ENCODE measurements at places on chromosomes 13 and 19.
A peak's percentile ranks its signal among the peaks of the same experiment; 100 is the strongest.

DNA sequence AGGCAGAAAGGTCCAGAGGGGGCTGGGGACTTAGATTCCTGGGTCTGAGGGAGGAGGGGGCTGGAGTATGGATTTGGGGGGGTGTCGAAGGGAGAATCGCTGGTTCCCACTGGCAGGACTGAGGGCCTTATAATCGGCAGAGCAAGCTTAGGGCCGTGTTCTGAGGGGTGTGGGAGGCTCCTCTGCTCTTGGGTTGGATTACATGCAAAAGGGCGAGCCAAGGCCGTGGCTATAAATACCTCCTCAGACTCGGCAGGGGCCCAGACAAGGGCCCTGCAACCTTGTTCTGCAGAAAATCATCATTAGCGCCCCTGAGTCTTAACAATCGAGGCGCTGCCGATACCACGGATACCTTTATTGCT, 707 bp upstream of the MAMSTR start:
- DNase-seq, result no peak

DNA sequence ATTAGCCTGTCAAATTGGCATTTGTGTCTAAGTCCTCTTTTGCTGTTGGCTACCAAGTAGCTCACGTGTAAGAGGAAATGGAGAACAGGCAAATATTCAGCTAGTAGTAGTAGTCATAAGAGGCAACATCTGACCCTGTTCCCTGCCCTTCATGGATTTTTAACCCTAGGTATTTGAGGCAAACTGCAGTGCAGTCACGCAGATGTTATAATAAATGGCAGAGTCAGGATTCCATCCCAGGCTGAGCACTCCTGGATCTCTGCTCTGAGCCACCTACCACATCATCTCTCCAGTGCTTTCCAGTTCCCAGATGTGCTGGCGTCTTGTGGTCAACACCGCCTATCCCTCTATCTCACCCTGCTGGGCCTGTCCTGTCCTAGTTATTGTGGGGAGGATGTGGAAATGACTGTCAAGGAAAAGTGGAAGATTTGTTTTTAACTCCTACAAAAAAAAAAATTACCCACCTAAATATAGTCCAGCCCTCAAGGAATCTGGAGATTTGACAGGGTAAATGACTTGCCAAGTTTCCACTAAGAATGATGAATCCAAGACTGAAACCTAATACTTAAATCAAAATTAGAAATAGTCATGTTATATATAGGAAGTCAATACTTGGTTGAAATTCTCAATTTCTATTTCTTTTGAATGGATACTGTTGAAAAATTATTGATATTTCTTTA, 322.9 kb downstream of the GPC6 start:
- DNase-seq, result no peak

GRCh38 chr13:74026753-74027152, 107.5 kb downstream of the KLF12 start:
- DNase-seq, result peak; percentile 34

GRCh38 chr13:29946093-29946492, 95.7 kb upstream of the UBL3 start:
- no peak for DNase-seq

GRCh38 chr19:19777692-19778091, 43.9 kb downstream of the ZNF506 start:
- no peak for DNase-seq

DNA sequence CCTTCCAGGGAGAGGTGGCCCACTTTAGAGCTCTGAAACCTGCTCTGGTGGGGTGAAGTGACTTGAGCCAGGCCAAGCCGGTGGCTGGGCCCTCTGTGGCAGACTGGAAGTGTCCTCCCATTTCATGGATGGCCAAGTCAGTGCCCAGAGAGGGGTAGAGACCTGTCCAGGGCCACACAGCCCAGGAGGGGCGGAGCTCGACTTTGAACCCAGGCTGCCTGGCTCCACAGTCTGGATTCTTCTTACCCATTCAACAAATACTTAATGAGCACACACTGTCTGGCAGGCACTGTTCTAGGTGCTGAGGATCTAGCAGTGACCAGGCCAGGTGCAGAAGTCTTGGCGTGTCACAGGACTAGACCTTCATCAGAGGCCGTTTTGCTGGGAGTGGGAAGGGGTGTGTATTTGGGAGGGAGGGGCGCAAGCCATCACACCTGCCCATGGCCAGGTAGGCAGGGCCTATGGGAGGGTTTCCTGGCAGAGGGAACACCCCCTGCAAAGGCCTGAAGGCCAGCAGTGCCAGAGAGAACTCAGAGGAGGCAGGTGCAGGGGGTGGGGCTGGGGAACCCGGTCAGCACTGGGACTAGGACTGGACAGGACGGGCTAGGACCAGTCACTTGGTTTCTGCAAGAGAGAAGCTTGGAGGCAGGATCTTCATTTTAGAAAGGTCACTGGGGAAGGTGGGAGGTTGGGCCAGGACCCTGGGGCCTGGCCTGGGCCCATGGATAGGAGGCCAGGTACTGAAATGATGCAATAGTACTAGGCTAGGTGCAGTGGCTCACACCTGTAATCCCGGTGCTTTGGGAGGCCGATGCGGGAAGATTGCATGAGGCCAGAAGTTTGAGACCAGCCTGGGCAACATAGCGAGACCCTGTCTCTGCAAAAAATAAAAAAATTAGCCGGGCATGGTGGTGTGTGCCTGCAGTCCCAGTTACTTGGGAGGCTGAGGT, 31.8 kb downstream of the DNM2 start:
- no peak for DNase-seq

DNA sequence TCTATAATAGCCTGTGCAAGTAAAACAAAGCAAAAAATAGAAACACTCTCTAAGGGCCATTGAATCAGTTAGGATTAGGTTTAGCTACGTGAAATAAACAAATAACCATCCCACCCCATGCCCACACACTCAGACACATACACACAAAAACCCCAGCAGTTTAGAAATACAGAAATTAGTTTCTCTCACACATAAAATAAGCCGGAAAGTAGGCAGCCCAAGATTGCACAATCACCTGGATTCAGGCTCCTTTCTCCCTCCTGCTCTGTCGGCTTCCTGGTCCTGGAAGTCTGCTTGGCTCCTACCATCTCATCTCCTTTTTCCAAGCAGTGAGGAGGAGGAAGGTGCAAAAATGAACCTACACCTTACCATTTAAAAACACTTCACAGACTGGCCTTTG, 22.6 kb upstream of the USP12 start:
- no peak for DNase-seq

GRCh38 chr19:23343434-23344010, 51.7 kb downstream of the ZNF91 start:
- DNase-seq, result no peak

DNA sequence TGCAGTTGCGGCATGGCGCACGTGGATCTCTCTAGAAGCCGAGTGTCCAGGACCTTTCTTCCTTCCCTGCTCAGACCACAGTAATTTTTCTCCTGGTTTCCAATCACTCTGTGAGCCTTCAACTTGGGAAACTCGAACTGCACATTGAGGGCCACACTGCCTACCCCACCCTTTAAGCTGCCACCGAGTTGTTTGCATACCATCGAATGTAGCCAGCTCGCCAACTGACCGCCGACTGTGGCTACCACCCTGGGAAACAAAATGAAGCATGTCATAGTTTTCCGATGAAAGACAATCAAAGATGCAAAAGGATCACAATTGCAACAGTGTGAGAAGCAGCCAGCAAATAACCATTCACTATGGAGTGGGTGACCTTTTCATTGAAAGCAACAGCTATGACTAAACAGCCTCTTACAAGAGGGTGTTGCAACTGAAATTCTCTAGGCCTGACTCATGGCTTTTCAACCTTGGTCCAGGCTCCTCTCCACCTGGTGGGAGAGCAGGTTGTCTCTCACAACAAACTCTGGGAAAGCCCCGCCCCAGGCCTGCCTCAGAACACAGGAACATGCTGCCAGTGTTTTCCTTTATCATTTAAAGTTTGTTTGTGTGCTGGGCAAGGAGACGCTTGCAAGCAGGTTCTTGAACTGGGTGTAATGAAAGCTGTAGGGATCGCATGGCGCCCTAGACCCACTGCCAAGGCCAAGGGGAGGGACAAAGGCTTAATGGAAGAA, 141.7 kb upstream of the SERP2 start:
- DNase-seq, result no peak

GRCh38 chr13:106493533-106494220, 41.8 kb downstream of the EFNB2 start:
- DNase-seq, result no peak

DNA sequence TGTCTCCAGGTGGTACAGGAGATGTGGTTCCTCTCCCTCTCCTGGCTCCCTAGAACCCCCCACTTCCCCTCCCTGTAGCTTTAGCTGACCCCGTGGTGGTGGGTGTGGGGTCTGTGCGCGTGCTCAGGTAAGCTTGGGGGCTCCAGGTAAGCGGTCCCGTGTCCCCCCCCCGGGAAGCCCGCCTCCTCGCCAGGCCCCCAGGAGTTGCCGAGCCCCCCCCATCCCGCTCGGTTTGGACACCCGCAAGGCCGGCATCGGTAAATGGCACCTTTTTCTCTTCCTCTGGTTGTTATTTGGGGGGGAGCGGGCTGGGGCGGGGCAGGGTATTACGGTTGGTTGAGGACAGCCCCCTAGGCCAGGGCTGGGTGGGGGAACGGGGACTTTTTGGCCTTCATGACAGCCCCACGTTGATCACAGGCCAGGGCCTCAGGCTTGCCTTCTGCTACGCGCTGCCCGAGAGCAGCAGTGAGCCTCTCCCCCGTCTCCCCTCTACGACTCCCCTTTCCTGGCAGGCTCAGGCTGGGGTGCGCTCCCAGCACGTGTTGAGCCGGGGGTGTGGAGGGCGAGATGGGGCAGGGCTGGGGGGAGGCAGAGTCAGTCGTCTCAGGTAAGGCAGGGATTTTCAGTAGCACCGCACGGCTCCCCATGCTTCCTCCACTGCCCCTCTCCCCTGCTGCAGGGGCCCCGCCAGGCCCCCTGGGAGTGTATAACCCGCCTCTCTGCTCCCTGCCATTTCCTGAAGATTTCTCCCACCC, 10.7 kb upstream of the LIN7B start:
- no peak for DNase-seq

GRCh38 chr19:30857388-30857787, 485.2 kb downstream of the ZNF536 start:
- DNase-seq, result no peak

GRCh38 chr13:39684531-39685137, 29.2 kb downstream of the COG6 start:
- DNase-seq, result no peak

- DNase-seq, result no peak
These were observed 35.8 kb upstream of the XPO4 start for GRCh38 chr13:20938302-20938701.
